ENCODE measurements at places on chromosomes 16 and 17. TPM values are rescaled to one million over a fixed set of nuclear protein-coding genes. Genes with fewer than 3 reads are reported as not detected.

GRAP gene
- total RNA-seq = 23.8 TPM

DNA sequence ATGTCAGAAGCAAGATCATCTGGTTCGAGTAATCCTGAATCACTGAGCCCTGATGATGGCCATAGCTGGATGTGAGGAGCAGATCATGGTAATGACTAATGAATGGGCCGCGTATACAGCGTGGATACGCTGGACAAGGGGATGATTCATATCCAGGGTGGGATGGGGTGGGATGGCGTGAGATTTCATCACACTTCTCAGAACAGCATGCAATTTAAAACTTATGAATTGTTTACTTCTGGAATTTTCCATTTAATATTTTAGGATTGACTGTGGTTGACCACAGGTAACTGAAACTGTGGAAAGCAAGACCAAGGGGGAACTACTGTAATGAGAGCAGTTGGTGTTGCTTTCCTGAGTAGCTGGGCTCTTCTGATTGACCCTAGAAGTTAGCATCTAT, 225.5 kb downstream of the STX8 start:
- H3K4me3 ChIP-seq = no peak overlapping the region
- H3K4me1 ChIP-seq = peaks cover 8% of the 10 kb centered on the region
- no peaks in the 10 kb centered on the region for H3K27me3 ChIP-seq
- DNase-seq = no peak
- H3K27ac ChIP-seq = no peak overlapping the region

- H3K4me1 ChIP-seq = peaks cover 7% of the 10 kb centered on the region
- no peak overlapping the region for H3K27ac ChIP-seq
- peaks cover 2% of the 10 kb centered on the region for H3K36me3 ChIP-seq
- no peak overlapping the region for H3K4me3 ChIP-seq
- no peak for DNase-seq
Observed at GRCh38 chr17:79913451-79913850, 74.2 kb upstream of the CBX4 start.

MARVELD3 gene
- total RNA-seq = not detected

FN3K gene
- total RNA-seq = 3.2 TPM

DNA sequence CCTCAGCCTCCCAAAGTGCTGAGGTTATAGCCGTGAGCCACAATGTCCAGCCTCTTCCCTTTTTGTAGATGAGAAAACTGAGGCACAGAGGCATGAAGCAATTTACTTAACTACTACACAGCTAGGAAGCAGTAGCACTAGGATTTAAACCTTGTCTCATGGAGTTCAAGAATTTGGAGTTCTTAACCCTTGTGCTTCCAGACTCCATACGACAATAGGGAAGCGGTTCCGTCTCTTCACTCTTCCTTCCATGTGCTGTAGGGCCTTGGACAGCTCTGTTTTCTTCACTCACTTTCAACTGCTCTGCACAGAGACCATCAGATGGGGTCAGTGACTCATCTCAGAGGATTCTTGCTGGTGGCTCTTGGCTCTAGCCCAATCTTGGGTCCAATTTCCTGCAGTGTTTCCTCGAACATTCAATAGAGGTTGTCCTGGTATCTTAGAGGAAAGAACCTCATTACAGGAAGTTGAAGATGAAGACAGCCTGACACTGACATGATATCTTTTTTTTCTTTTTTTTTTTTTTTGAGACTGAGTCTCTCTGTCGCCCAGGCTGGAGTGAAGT, 19.3 kb downstream of the ITGAL start:
- no peaks in the 10 kb centered on the region for H3K27me3 ChIP-seq
- H3K4me1 ChIP-seq = peaks cover 19% of the 10 kb centered on the region
- H3K27ac ChIP-seq = no peak overlapping the region
- DNase-seq = no peak
